ENCODE measurements at places on chromosomes 7 and 10. TPM values are rescaled to one million over a fixed set of nuclear protein-coding genes. Genes with fewer than 3 reads are reported as not detected.

FAM237B gene
- not detected for polyA plus RNA-seq

PIP gene
- polyA plus RNA-seq: not detected

- DNase-seq: no peak
These were observed 78.4 kb downstream of the CYP26A1 start for GRCh38 chr10:93152136-93152535.

GRCh38 chr7:134774119-134774518 lies 5.3 kb upstream of the CALD1 start:
- no peak for DNase-seq

DNA sequence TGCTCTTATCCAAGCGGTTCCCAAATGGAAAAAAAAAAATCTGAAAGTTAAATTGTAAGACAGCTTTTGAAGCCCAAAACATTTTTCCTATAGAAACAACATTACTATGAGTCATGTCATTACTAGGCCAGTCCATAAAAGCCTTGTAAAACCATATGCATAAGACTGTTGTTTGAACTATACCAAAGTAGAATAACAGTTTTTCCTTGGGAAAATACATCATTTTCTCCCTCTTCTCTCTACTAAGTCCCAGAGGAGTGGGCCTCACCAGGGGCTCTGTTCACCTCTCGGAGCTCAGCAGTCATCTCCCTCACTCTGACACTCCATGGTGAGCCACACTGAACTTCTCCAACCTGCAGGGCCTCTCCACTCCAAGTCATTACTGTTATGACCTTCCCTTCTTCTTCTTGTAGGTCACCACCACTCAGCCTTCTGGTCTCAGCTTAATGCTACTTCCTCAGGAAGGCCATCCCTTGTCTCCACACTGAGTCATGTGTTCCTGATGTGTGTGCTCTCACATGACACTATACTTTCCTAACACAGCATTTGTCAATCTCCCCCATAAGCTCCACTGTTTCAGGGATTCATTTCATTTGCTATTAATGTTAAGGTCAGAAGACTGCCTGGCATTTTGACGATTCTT lies 32.5 kb downstream of the ZNF438 start:
- no peak for DNase-seq

GRCh38 chr10:126001576-126001975 lies 105.2 kb downstream of the FANK1 start:
- no peak for DNase-seq

DNA sequence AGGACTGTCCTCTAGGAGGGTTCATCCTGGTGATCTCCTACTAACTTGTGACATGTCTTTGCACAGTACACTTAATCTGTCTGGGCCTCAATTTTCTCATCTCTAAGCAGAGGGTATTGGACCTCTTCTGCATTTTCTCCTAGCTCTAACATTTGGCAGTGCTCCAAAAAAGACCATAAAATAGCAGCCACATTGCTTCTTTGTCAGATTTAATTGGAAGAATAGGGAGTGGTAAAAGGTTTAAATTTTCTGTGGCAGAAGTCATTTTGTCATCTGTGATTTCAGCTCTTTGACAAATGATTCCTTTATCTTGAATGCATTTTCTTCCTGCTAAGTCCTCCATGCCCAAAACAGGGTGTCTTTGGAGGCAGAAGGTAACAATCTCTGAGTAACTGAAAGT lies 289.9 kb upstream of the LRGUK start:
- no peak for DNase-seq

Data from brain (organoid and tissue), 16 donors.